SK-MEL-5 (cell line): ENCODE measurements at places on chromosomes 16 and 17. TPM values are rescaled to one million over a fixed set of nuclear protein-coding genes. Genes with fewer than 3 reads are reported as not detected.
A peak's percentile ranks its signal among the peaks of the same experiment; 100 is the strongest.

The ALOXE3 gene
- total RNA-seq = not detected in 2 replicates

The OR1F1 gene
- 0.21 TPM in 1 of 2 replicates, not detected in the other for total RNA-seq

DNA sequence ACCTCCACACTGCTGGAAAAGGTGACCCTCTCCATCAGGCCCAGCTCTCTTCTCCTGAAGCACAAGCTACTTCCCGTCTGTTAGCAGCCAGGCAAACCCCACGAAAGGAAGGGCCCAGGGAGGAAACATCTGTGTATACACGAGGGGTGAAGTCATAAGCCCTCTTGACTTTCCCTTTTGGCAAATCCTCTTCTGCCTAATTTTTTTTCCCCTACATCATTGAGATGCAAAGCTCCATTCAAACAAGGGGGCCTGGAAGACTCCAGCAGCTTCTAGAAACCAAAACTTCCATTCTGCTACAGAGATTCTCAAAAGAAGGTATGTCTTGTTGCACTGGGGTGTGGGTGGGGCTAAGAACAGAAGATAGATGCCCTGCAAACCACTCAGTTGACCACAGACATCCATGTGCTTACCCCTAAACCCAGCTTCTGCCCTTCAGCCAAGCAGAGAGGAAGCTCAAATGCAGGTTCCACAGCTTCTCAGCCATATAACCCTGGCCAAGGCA, 145.6 kb upstream of the RCVRN start:
- DNase-seq = no peak

The CDH13 gene
- total RNA-seq = not detected in 2 replicates

The PPL gene
- 0.03 and 0.11 TPM in 2 replicates for total RNA-seq

The HS3ST3A1 gene
- 0.11 and 0.24 TPM in 2 replicates for total RNA-seq

The KRTAP4-1 gene
- not detected in 2 replicates for total RNA-seq

- no peak for DNase-seq
Observed at GRCh38 chr17:60472449-60472848, 50.2 kb downstream of the CHCT1 start.

GRCh38 chr17:77790143-77790829, 168.2 kb upstream of the TNRC6C start:
- no peak for DNase-seq

The CTRB1 gene
- not detected in 2 replicates for total RNA-seq

The MOSMO gene
- total RNA-seq = 15.1 and 16.4 TPM in 2 replicates

The HOXB8 gene
- 0.69 and 1.6 TPM in 2 replicates for total RNA-seq

- no peak for DNase-seq
Observed at GRCh38 chr16:77450790-77451487, 16.1 kb upstream of the ADAMTS18 start.

DNA sequence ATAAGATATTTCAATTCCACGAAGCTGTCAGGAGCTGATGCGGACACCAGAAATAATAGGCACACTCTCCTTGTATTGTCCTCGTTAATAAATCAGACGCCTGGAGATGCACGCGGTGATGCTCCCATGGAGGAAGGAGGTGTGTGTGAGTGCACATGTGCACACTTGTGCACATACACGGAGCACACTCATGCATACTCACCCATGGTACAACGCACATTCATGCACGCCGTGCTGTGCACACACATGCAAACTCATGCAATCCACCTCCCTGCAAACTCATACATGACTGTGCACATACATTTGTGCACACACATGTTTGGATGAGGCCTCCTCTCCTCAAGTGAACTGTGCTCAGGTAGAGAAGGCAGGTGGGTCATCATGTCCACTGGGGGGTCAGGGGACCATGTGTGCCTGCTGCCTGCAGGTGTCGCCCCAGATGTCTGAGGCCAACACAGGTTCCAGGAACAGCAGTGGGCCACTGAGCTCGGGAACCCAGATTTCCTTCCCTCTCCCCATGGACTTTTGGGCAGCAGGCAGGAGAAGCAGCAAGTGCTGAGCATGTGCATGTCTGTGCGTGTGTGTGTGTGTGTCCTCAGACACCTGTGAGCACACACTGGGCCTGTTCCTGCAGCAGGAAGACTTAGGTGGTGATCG, 165.3 kb downstream of the SDK2 start:
- DNase-seq = peak; percentile 56

DNA sequence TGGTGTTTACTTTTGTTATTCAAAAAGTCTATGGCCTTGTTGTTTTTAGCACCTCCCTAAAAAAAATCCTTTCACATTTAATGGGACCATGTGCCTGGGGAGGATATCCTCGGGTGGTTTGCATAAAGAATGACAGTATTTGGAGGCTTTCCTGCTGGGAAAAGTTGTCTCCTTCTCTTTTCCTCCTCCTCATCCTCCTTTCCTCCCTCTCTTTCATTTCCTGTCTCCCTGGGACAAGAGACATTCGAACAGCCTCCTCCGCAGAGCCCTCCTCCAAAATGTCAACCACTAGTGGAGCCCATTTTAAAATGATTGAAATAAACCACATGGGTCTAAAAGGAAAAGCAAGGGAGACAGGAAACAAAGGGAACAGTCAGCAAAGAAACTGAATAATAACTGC, 67.4 kb downstream of the MYH13 start:
- DNase-seq = no peak

GRCh38 chr16:22375117-22375962, 921 bp upstream of the CDR2 start:
- peak; percentile 4 for DNase-seq
